Substantia nigra (tissue), 51 donors: ENCODE measurements at places on chromosomes 7 and 10.
A peak's percentile ranks its signal among the peaks of the same experiment; 100 is the strongest.

DNA sequence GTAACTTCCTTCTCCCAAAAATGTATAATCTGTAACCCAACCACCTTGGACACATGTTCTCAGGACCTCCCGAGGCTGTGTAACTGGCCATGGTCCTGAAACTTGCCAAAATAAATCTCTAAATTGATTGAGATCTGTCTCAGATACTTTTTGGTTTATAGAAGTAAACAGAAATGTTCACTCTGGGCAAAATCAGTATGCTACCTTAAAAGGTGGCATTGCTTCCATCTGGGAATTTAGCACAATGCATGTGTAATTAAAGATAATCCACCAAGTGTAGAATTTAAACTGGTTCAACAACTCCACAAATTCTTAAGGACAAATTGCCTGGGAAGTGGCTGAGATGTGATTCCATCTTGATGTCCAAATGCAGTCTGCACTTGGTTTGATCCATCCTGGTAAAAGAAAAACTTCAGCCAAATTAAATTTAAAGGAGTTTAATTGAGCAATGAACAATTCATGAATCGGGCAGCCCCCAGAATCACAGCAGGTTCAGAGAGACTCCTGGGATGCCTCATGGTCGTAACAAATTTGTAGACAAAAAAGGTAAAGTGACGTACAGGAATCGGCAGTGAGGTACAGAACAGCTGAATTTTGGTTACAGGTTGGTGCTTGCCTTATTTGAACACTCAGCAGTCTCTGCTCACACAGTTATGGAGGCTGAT, 102.6 kb upstream of the PFKP start:
- DNase-seq, result no peak

DNA sequence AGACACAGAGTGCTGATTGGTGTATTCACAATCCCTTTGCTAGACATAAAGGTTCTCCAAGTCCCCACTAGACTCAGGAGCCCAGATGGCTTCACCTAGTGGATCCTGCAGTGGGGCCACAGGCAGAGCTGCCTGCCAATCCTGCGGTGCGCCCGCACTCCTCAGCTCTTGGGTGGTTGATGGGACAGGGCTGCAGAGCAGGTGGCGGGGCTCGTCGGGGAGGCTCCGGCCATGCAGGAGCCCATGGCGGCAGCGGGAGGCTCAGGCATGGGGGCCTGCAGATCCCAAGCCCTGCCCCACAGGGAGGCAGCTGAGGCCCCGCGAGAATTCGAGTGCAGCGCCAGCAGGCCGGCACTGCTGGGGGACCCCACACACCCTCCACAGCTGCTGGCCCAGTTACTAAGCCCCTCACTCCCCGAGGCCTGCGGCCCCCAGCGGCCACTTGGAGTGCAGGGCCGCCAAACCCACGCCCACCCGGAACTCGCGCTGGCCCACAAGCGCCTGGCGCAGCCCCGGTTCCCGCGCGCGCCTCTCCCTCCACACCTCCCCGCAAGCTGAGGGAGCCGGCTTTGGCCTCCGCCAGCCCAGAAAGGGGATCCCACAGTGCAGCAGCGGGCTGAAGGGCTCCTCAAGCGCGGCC, 7.7 kb upstream of the BET1 start:
- no peak for DNase-seq

DNA sequence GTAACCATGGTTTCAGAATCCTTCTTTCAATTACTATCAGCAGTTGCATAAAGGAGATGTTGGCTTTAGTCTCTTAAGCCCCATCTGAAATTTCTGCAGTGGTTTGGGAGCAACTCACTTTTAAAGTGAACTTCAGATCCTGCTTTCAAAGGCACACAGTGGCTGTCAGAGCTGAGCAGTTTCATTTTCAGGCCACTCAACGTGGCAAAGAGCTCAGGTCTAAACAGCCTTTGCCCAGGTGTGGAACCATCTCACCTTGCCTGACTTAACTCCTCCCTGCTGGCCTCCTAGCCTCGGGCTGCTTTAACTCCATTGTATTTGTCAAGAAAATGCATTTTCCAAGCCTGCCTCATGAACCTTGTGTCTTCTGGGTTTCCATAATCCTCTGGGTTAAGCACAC, 197.5 kb upstream of the KMT2E start:
- DNase-seq, result no peak

DNA sequence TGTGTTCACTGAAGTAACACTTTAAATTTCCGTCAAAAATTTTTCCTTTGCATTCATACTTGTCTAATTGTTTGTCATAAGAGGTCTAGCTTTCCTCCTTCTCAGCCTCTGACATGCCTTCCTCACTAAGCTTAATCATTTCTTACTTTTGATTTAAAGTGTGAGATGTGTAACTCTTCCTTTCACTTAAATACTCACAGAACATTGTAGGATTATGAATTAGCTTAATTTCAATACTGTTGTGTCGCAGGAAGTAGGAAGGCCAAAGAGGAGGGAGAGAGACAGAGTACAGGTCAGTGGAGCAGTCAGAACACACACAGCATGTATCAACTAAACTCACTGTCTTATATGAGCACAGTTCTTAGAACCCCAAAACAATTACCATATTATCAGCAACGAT, 99.0 kb downstream of the SRPK2 start:
- no peak for DNase-seq

DNA sequence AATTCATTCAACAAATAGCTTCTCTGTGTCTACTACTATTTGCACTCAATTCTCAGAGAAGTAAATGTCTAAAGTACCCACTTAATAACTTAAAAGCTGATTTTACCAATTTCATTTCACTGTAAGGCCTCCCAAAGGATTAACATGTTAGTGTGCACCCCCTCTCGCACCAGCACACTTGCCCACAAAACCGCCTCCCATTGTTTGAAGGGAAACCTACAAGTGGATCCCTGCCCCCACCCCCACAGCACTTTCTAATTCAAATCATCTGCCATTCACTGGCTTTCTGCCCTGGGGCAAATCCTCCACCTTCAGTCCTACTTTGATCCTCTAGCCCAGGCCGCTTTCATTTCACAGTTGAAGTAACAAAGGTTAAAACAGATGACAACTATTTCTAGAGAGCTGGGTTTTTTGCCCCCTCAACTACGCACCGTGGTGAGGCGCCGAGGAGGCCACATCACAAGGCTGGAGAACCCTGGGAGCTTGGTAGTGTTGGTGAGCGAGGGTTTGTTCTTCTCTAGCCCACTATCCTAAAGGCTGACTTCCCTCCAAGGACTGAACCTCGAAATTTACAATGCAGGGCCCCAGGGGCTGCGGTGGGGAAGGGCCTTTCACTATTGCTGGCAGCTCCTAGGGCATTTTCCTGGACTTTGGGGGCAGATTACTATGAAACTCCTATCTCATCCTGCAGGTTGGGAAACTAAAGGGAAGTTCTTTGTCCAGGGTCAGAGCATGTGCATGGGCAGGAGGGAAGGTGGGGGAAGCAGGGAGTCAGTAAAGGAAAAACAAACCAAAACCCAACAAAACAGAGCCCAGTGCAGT, 517.4 kb upstream of the ZMIZ1 start:
- DNase-seq, result no peak

DNA sequence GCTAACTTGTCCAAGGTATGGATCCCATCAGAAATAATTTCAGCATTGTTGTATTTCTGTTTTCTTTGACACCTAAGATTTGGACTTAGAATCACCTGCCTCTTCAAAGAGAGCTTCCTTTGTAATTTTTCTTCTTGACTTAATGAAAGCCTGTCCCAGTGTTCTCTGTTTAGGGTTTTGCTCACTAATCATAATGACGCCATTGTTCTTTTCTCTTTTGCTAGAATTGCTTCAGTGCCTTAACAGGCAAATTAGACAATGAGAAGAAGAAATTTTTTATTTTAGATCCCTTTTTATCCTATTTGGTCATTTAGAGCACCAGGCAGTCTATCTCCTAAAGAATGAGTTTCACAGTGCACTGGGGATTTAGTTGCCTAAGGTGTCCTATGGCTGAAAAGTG, 128.5 kb downstream of the SND1 start:
- DNase-seq, result no peak

GRCh38 chr7:27548304-27548703, 114.4 kb downstream of the HIBADH start:
- DNase-seq, result no peak

DNA sequence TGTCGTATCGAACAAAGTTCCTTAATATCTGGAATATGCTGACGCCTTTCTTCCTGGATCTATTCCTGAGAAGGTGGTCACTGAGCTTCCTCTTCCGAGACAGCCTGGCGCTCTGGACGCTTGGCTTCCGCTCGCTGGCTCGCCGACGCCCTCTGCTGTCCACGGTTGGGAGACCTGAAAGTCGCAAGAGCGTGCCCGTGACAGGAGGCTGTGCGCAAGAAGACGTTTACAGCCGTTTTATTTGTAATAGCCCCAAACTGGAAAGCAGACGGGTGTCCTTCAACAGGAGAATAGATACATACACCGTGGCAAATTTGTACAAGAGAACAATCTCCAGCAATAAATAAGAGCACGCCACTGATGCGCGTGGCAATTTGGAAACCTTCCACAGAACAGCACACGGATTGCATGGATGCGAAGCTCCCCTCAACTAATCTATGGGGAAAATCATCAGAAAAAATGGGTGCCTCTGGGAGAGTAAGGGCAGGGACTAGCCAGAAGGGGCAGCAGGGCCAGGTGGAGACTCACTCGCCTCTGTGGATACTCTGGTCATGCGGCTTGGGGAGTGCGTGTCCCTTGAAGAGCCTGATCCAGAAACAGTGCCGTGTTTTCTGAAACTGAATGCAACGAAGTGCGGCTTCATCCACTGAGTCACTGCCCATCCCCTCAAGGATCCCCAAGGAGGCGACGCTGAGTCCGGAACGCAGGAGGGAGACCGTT, 41.5 kb upstream of the BNIP3 start:
- peak; percentile 34 for DNase-seq

GRCh38 chr7:103690242-103690974, 244.4 kb upstream of the SLC26A5 start:
- no peak for DNase-seq

DNA sequence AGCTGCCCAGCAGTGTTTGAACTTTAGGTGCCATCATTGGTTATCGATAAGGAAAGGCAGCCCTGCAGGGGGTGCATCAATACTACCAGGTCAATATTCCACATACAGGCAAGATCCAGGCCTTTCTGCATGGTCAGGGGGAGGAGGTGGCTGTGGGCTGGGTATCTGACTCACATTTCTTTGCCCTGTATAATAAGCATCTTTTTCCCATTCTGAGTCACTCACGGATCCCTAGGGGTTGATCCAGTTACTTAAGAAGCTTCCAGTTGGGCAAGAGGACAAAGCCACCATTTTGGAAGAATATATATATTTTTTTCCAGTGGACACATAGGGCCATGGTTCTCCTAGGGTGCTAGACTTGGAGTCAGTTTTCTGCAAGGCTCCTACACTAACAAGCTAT, 114.2 kb upstream of the HABP2 start:
- no peak for DNase-seq

GRCh38 chr10:14532473-14533251, 201.9 kb upstream of the FRMD4A start:
- DNase-seq, result no peak

DNA sequence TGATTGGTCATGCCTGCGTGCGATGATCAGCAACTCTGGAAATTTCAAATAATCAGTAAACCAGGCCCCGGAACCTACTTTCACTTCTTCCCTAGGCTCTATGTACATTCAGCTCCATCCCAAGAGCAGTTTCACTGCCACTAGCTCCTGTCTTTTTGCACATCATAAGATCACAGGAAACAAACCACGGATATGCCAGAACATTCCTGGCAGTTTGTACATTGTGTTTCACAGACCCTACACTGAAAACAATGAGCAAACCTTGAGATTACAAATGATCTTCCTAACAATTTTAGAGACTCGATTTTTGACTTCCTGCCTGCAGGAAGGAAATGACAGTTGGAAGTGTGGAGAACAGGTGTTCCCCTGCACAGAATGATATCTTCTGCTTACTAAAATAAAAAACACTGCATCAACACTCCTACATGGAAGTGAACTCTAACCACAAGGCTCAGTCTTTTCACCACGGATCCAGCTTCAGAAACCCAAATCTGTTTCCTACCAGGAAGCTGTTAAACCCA, 7.6 kb upstream of the TMEM236 start:
- no peak for DNase-seq

DNA sequence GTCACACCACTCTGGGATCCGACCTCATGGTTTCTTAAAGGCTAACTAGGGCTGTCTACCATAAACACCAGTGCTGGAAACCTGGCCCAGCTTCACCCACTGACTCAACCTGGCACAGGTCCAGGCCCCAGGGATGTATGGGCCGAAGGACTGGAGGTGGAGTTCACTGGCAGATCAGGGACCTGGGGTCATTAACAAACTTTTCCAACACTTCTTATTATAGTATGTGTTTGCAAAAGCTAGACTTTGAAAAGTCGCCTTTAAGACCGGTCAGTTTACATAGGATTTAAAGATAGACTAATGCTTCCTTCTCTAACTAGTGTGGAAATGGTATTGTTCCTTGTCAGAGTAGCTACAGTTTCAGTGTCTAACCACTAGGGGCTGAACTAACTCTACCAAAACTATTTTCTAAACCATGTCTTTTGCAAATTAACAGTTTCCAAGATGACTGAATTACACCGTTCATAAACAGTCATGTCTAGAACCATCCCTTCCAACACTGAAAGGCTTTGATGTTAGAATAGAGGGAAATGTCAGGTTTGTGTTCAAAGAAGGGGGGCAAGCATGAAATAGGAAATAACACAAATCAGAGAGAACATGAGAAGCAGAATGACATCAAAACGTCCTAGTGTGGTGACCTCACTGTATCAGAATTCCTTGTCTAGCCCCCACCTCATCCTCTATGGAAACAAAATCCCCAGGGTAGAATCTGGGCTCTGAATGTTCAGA, 29.7 kb downstream of the STN1 start:
- no peak for DNase-seq

- peak; percentile 46 for DNase-seq
These were observed 18.9 kb downstream of the RCC1L start for GRCh38 chr7:75054744-75055143.

DNA sequence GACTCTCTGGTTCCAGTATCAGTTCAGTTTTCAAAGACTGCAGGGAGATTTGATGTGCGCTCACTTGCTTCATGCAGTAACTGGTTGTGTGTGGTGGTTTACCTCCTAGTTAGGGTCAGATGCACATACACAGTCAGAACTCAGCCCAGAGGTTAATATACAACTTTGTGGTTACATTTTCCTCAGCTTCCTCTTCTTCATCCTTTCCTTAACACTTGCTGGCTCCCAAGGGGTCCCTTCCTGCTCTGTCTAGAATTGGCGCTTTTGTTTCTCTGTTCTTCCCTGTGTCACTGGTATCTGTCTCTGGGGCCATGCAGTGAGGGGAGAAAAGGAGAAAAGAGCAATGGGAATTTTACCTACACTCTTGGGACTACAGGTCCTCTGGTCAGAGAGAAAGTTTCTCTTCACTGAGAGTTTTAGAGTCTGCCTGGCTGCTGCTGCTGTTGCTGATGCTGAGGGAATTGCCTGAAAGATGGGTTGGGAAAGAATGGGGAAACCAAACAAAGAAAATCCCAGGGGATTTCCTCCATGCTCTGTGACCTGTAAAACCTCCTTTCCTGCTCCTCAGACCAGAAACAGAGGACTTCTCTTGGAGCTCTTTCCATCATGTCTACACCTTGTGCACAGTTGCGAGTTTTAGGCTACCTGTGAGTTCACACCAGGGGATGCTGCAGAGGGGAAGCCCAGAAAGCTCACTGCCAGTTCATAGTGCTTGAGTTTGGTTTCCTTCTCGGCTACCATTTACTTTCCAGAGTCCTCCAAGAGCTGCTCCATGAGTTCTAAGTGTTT, 74.6 kb downstream of the WDFY4 start:
- no peak for DNase-seq

- DNase-seq, result no peak
These were observed 36.1 kb downstream of the KCTD7 start for GRCh38 chr7:66664590-66665293.

GRCh38 chr7:24572997-24573553, at the start of gene PALS2:
PALS2 (plus strand) TSS chr7:24573452; CDS start chr7:24623668, 50,216 bp downstream.
- peak; percentile 30 for DNase-seq

GRCh38 chr10:3010816-3011460, 56.4 kb upstream of the PFKP start:
- no peak for DNase-seq
